HS-27A (cell line): ENCODE measurements at places on chromosomes 12 and 14.

- DNase-seq = no peak
These were observed 526.1 kb upstream of the FLRT2 start for GRCh38 chr14:85003805-85004204.

GRCh38 chr14:64620910-64621309, 71.1 kb downstream of the PPP1R36 start:
- DNase-seq = no peak

DNA sequence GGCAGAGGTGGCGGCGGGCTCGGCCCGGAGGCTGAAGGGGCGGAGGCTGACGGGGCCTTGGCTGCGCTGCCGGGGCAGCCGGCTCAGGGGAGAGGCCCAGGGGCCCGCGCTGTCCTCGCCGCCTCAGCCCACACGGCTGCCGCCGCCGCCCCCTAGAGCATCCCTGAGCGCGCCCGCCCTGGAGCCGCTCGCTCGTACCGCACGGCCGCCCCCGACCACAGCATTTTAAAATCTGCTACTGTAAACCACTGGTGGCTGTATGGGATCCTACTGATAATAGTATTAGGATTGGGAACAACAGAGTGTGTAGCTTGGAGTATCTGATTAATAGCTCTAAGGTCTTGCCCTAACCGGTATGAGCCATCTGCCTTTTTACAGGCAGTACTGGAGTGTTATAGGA, 22.2 kb upstream of the EDDM3A start:
- DNase-seq = no peak

DNA sequence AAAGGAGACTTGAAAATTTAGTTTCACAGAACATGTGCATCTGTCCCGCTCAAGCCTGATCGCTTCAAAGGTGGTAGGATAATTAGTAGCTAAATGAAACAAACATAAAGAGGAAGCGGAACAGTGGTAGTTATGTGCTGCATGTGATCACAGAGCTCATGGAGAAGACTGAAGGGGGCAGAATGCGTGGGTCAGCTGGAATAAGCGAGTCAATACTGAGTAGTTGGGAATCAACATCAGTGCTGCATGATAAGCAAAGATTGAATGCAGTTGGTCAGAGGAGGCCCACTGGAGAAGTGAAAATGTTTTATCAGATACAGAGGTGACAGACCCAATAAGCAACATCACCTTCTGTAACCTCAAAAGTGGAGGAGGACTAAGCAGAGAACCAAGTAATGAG, 95.1 kb upstream of the RFX4 start:
- DNase-seq = no peak

- no peak for DNase-seq
These were observed 47.1 kb upstream of the ATXN7L3B start for GRCh38 chr12:74490390-74491064.

GRCh38 chr12:124603100-124603541, 35.7 kb upstream of the NCOR2 start:
- no peak for DNase-seq

- no peak for DNase-seq
These were observed 96.9 kb downstream of the SLC15A4 start for GRCh38 chr12:128726886-128727285.

DNA sequence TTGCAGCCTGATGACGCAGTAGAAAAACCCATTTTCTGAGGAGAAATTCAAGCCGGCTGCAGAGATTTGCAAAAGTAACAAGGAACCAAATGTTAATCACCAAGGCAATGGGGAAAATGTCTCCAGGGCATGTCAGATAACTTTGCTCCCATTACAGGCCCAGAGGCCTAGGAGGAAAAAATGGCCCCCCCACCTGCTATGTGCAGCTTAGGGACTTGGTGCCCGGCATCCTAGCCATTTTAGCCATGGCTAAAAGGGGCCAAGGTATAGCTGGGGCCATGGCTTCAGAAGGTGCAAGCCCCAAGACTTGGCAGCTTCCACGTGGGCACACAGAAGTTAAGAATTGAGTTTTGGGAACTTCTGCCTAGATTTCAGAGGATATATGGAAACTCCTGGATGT, 351.9 kb downstream of the RGS6 start:
- no peak for DNase-seq

GRCh38 chr12:115983226-115983798, 294.2 kb downstream of the MED13L start:
- no peak for DNase-seq

GRCh38 chr12:78229591-78230101, 399.0 kb downstream of the NAV3 start:
- no peak for DNase-seq

GRCh38 chr12:43638806-43639205, 86.8 kb upstream of the ADAMTS20 start:
- no peak for DNase-seq

GRCh38 chr14:89920056-89920455, 34.5 kb downstream of the EFCAB11 start:
- no peak for DNase-seq

DNA sequence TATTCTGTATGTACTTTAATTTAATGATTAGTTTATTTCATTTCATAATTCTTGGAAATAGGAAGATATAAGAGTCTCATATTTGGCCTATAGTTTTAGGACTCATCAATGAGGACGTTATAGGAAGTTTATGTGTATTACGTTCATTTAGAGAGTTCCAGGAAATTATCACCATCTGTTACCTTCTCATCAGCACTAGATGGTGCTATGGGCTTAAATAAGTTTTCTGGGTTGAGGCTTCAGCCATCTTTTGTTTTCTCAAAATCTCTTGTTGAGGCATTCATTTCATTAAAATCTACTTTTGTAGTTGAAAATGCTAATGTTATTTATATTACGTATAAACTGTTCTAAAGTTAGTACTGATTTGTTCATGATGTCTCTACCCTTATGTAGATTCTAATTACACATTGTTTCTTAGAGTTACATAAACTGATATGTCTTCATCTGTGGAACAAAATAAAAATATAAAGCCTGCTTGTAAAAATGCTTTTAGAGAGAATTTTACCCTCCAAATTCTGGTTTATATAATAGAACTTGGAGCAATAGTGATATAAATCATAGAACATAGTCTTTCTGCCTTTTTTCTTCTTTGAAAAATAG, 89.2 kb downstream of the CFAP54 start:
- DNase-seq = peak; percentile 31

GRCh38 chr12:71581206-71581605, 82.4 kb downstream of the ZFC3H1 start:
- DNase-seq = no peak

DNA sequence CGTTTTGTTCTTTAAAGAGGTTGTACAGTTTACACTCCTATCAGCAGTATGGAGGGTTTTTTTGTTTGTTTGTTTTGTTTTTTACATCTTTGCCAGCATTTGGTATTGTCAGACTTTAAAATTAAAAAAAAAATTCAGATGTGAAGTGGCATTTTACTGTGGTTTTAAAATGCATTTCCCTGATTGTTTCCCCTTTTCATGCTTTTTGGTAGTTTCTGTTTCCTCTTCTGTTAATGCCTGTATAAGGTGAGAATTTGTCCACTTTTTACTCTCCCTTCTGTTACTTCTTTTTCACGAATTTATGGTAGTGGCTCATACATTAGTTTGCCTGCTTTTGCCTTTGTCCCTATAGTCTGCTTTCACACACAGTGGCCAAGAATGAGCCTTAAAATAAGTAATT, 36.6 kb downstream of the MNAT1 start:
- DNase-seq = no peak

GRCh38 chr14:73237786-73238423, 599 bp downstream of the PAPLN start:
- no peak for DNase-seq

- DNase-seq = no peak
These were observed 16.4 kb downstream of the NAV3 start for GRCh38 chr12:77847060-77847541.

DNA sequence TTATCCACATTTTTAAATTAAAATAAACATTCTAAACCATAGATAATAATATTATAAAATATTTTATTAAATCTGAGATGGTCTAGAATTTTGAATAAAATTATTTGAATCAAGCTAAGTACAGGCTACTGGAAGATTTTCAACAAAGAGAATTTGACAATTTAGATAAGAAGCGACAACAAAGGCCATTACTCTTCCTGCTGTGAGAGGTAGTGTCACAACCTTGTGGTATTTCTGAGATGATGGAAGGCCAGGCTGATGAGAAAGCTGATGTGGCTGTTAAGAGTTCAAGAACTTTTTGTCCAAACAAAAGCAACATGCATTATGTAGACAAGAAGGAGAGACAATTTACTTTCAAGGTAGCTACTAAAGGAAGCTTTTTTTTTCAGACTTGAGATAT, 43.7 kb upstream of the CNTN1 start:
- no peak for DNase-seq

DNA sequence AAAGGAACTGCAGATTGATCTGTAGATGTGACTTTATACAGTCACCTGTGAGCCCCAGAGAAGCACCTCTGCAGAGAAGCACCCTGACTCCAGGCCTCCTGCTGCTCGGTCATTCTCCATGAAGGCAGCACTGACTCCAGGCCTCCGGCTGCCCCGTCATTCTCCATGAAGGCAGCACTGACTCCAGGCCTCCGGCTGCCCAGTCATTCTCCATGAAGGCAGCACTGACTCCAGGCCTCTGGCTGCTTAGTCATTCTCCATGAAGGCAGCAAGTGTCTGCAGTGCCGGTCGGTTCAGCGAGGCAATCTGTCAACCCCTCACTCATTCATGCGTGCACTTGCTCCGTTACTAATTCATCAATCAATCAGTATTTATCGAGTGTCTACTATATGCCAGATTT, 160.3 kb downstream of the PIWIL1 start:
- DNase-seq = no peak

- no peak for DNase-seq
These were observed 111.2 kb upstream of the NPAS3 start for GRCh38 chr14:32827514-32827913.

GRCh38 chr14:61145903-61146481, 135.1 kb downstream of the TMEM30B start:
- no peak for DNase-seq

GRCh38 chr14:74634481-74634880, 22.4 kb upstream of the LTBP2 start:
- DNase-seq = no peak

DNA sequence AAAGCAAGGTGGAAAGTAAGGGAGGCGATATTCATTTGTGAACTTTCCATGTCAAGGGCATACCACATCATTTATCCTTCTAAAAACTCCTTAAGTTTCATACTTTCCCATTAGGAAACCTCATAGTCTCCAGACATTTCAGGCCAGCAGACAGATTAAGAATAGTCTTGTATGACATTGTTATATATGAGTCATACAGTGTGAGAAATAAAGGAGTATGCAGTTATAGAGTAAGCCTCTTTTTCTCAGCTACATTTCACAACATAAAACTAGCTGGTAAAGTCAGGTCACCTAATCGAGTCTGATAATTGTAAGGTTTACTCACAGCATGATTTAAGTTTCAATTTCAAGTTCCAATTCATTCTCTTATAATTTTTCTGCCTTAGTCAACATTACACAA, 164.3 kb downstream of the GRIP1 start:
- no peak for DNase-seq

- DNase-seq = no peak
These were observed 5.1 kb downstream of the CTDSP2 start for GRCh38 chr12:57841445-57841844.

- no peak for DNase-seq
These were observed 26.4 kb upstream of the FAM222A start for GRCh38 chr12:109687250-109687649.

DNA sequence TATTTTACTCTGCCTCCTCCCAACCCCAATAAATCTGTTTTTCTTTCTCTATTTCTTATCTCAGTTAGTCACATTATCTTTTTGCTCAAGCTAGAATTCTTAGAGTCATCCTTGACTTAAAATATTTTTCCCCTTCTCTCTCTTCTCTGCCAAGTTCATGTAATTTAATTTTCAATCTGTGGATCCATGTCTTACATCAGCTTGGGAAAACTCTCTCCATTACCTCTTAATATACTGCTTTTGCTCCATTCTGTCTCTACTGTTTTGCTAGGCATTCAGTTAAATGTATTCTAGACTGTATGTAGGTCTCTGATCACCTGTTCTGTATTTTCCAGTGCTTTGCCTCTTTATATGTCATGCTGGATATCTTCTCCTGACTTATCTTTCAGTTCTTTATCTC, 51.0 kb upstream of the NR1H4 start:
- DNase-seq = no peak

- no peak for DNase-seq
These were observed 162.7 kb downstream of the BMP4 start for GRCh38 chr14:53793790-53794505.

DNA sequence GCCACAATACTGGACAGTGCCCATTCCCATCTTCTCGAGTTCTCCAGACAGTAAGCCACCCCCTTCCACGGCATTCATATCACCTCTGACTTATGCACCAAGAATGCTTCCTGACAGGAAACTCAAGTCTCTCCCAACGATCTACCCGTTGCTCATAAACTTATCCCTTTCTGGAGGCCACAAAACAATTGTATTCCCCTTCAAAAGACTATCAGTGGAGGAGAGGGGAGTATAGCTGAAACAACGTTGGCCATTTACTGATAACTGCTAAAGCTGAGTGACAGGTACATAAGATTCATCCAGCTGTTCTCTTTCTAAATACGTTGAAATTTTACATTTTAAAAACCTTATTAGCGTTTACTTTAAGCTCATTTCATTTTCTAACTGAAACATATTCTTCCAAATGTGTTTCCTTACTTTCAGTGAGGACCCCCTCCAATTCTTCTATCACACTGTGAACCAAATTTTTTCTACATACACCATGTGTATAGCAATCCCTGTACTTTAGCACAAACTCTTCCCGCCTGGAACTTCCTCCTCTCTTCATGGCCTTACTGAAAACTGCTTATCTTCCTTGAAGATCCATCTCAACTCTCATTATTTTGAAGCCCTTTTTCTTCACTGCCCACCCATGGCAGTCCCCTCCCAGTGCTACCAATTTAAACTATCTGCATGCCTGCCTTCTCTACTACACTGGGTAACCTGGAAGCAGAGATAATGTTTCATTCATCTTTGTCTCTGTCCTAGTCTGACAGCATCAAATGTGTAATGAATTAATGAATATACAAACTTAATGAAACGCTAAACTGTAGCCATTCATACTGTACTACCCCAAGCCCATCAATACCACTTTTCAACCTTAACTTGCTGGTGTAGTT, 28.8 kb downstream of the ATXN2 start:
- peak; percentile 77 for DNase-seq

DNA sequence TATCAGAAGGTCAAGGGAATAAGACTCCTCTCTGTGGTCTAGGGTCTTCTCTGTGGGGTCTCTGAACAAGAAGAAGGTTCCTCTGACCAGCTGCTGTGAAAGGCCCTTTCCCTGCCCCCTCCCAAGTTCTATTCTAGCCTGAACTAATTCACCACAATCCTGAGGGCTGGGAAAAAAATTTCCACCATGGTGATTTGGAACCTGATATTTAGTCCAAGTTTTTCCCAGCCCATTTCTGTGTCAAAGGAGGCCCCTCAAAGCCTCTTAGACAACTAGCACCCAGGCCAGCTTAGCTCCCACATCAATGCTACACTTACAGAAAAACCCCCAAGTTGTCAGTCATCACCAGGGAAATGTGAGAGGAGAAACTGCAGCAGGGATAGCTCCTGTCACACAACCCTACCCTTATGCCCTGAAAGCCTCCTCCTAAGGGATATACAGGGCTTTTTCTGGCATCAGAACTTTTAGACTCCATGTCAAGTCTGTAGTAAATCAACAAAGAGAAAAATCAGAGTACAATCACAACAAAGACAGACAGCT, 4.5 kb downstream of the FMNL3 start:
- DNase-seq = no peak
